ENCODE measurements at places on chromosomes 7 and 10.

- no peak for DNase-seq
These were observed 130.7 kb upstream of the KMT2E start for GRCh38 chr7:104883248-104883717.

- DNase-seq: no peak
These were observed 59.1 kb downstream of the ELAPOR2 start for GRCh38 chr7:87000344-87000743.

DNA sequence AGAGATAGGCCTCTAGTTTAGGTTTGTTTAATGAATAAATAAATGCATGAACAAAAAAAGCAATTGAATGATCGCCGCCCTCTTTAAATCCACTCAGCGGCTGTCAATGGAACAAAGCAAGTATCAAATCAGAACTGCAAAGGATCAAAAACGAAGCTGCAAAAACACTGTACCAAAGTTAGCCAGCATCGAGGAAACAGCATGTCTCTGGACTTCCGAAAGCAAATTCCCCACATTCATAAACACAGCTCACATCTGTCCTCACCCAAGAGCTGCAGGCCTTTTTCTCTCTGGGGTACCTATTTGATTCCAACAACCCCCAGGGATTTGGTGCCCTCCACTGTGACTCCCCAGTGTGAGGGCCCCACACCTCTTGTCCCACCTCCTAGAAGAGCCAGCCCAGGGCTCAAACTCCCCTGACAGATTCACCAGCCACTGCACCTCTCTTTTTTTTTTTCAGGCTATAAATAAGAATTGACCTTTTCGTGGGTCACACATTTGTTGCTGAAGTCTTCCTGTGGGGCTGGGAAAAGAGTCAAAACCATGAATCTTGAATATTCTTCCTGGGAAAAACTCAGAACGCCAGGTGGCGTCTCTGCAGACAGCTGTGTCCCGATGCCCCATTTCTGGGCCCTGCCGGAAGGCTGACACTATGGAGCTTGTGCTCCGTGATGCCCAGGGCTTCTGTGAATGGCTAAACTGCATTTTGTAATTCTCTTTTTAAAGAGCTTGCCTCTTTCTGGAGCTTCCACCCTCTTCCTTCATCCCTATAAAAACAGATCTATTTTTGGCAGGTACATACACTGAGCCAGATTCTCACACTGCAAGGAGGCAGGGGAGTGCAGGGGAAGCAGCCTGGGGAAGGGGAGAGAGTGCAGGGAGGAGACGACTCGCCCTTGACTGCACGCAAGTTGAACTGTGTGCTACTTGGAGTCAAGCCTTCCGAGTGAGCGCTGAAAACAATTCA is 51.7 kb downstream of the HSPA12A start:
- no peak for DNase-seq

- DNase-seq: no peak
These were observed 24.1 kb upstream of the KCNMA1 start for GRCh38 chr10:77661674-77662073.

- DNase-seq: no peak
These were observed 557 bp downstream of the BAG3 start for GRCh38 chr10:119651514-119652360.

DNA sequence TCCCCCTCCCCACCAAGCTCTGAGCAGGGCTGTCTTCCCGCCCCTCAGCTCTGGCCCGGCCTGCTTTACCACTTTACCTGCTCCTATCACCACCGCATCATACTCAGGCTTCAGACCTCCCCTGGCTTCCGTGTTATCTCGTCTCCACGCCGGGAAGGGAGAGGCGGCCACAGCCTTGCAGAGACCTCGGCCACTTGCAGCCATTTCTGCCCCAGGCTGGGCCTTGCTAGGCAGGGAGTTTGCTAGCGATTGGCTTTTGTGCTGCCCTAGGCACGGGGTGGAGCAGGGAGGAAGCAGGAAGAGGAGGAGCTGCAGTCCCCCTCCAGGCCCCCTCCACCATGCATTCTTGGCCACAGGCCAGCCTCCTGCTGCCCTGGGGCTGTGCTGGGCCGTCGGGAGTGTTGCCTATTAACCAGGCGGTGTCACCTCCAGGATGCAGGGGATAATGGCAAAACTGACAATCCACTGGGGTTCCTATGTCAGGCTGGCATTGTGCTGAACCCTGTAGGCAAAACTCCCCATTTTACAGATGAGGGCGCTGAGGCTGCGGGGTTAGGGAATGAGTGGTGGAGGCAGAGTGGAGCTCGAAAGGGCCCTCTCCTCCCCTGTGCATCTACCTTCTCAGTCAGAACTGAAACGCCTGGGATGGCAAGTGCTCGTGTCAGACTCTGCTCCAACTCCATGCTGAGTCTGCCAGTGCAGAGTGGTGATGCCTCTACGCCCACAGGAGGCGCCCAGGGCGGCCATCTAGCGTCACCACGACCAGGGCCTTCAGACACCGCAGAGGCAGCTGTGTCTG is at the start of gene PYROXD2:
Gene PYROXD2 (minus strand): TSS at position 251 of the 799 bp plus-strand sequence. CDS start 47 bp downstream, at position 204.
- DNase-seq: peak; percentile 63

- no peak for DNase-seq
These were observed 626.9 kb downstream of the ZWINT start for GRCh38 chr10:55734112-55734511.

- DNase-seq: no peak
These were observed 118.4 kb downstream of the GRM3 start for GRCh38 chr7:86762129-86762528.

DNA sequence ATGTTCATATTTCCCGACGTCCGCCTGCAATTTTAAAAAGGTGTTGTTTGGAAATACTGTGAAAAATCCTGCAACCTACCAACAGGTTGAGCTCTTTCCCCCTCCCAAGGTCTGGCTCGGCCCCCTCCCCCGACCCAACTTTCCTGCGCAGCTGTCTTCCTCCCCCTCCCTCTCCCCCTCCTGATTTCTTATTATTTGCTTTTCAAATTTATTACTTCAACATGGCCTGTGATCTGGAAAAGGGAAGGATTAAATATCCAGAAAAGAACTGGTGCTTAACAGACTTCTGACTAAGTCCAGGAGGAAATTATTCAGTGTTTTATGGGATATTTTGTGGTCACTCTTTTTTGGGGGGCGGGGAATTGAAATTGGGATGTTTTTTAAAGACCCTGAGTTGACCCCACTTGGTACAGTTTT is 2.4 kb downstream of the ARID5B start:
- no peak for DNase-seq

- no peak for DNase-seq
These were observed 20.6 kb upstream of the AKR1C3 start for GRCh38 chr10:5073659-5074058.

DNA sequence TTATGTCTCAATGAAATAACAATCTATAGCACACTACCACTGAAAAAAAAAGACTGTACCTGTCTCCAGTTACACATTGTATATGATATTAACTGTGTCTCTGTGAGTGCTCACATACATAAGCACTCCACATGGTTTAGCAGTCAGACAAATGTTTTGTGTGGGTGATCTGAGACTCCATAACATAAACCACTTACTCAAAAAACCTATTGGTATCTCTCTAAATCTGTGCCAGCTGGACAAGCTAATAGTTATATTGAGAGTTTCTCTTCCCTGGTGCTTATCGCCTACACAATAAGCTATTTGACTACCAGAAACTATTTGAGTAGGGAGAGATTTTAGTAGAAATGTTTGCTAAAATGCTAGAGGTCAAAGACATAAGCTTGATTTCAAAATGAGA is 190.1 kb upstream of the AGR3 start:
- DNase-seq: no peak

GRCh38 chr10:28089467-28089866 is 90.6 kb upstream of the ODAD2 start:
- no peak for DNase-seq

DNA sequence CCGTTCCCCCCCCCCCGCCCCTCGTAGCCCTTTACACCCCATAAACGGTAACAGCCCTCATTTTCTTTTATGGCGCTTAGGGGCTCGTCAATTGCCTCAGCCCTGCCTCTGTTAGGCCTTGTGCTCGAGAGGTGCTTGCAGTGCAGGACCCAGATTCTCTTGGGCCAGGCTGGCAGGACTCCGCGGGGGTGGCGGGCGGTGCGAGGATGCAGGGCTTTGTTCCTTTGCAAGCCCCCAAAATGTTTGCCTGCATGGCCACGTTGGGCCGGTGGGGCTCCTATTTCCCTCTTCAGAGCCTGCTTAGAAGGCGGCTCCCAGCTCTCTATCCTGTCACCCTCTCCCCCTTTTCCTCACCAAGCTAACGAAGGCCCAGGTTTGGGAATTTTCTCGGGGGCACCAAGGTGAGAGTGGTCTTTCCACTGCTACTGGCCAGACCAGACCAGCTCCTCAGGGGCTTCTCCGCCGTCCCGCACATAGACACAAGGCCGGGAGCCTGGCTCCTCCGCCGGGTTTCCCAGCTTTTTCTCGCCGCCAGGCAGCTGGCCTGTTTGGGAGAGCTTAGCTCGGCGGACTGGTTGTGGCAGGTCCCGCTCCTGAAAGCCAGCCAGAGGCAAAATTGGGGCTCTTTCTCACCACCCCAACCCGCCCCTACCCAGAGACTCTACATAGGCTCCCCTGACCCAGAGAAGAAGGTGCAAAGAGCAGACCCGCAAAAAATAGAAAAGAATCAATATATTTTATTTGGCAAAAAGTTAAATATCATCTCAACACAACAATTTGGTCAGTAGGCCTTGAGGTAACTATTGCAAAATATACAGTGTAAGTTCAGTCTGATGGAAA is 3.4 kb downstream of the HOXA9 start:
- no peak for DNase-seq

GRCh38 chr7:27746978-27747377 is 7.0 kb downstream of the TAX1BP1 start:
- DNase-seq: no peak

DNA sequence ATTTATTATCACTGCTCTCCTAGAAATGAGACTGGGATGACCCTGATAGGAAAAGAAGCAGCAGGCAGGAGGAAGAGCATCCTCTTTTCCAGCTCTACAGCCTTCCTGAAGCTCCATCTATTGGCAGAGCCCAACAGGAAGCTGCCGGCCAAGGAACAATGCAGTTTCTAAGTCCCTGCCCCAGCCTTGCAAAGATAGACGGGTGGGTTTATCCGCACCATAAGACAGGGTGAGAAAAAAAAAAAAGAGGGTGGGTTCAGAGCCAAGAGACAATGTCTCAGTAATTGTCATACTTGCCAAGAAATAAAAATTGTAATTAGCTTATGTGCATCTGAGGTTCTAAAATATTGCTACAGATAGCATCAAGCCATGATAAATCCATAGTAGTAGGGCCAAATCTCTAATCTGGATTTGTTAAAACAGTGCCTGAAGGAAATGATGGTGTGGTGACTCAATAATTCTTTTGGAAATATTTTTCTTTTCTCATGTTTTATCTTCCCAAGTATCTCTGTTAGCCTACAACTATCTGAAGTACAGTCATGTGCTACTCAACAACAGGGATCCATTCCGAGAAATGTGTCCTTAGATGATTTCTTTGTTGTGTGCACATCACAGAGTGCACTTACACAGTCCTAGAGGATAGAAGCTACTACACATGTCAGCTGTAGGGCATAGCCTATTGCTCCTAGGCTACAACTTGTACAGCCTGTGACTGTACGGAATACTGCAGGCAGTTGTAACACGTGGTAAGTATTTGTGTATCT is 242.9 kb upstream of the CXCL12 start:
- no peak for DNase-seq

DNA sequence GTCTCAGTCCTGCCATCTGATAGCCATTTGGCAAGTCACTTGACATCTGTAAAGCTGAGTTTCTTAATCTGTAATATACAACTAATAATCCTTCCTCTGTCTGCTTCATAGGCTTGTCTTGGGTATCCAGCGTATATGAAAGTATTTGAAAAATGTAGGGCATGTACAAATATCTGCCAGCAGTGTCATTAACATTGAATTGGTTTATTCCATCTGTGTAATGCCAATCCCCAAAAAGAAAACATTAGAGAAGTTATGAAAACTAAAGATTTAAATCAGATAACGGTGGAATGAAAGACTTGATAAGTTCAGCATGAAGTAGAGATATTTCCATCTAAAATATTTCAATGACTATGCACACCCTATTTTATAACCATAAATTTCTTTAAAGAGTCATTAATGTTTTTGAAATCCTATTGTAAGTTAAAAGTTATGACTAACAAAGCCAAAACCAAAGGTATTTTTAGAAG is 9.8 kb upstream of the RTKN2 start:
- no peak for DNase-seq

- DNase-seq: no peak
These were observed 56.1 kb upstream of the PDLIM1 start for GRCh38 chr10:95346715-95347401.

- DNase-seq: peak; percentile 10
These were observed 144.4 kb downstream of the KCND2 start for GRCh38 chr7:120417244-120417979.

DNA sequence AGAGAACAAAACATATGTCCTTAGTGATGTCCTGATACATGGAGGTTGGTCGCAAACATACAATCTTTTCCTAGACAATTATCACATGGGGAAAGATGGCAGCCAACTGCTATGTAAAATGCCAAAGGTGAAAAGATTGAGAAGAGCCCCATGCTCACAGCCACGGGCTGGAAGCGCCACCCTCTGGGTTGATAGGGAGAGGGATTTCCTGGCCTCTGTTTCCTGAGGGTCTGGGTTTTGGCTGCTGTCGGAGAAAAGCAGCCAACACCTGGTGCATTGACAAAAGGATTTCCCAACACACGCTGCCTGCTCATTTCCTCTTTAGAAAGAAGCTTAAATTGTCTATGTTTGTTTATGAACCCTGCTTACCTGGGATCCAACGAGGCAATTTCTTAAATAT is 43.8 kb downstream of the ITIH5 start:
- no peak for DNase-seq

GRCh38 chr7:156906200-156906649 is 13.2 kb upstream of the LMBR1 start:
- no peak for DNase-seq

DNA sequence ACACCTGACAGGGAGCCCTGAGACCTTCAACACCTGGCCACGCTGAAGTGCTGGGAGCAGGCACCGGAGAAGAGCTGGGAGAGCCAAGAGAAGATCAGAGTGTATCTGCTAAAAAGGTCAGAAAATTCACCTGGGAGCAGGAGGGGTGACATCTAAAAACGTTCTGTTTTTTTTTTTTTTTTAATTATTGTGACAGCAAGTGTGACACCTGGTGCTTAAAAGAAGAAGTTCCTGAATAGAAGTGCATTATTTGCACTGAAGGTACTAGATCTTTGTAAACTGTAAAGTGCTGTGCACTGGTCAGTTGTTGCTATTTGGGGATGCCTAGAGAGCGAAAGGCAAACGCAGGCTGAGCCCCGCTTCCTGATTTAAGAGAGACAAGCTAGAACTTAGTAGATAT is 422.0 kb downstream of the PLXNA4 start:
- DNase-seq: no peak

- DNase-seq: no peak
These were observed 35.5 kb downstream of the SORCS1 start for GRCh38 chr10:107129000-107129399.

DNA sequence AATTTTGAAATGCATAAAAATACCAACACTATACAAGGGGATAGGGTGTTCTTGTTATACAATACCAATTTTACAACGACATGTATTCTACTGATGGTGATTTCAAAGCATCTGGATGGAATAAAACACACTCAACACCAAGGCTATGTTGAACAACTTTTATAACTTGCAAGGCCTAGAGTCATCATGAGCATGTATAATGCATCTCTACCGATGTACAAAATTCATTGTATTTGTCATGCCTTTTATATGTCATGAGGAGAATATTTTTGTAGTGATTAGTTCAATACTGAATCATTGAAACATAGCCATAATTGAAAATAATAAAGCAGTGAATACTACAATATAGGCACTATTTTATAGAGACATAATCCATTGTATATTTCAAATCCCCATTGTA is 160.2 kb downstream of the ETV1 start:
- no peak for DNase-seq

- DNase-seq: no peak
These were observed 7.2 kb downstream of the TAS2R16 start for GRCh38 chr7:122988333-122988732.

Measured in NCI-H2227 treated with DMSO at 0.1 percent for 48 hours (cell line).